ENCODE measurements at places on chromosomes 6 and 20.

- DNase-seq, result no peak
These were observed 200.0 kb upstream of the SGK1 start for GRCh38 chr6:134517868-134518267.

GRCh38 chr20:38296433-38296832 lies 7.5 kb upstream of the BPI start:
- DNase-seq, result no peak

- no peak for DNase-seq
These were observed 116.5 kb downstream of the DST start for GRCh38 chr6:56525974-56526789.

DNA sequence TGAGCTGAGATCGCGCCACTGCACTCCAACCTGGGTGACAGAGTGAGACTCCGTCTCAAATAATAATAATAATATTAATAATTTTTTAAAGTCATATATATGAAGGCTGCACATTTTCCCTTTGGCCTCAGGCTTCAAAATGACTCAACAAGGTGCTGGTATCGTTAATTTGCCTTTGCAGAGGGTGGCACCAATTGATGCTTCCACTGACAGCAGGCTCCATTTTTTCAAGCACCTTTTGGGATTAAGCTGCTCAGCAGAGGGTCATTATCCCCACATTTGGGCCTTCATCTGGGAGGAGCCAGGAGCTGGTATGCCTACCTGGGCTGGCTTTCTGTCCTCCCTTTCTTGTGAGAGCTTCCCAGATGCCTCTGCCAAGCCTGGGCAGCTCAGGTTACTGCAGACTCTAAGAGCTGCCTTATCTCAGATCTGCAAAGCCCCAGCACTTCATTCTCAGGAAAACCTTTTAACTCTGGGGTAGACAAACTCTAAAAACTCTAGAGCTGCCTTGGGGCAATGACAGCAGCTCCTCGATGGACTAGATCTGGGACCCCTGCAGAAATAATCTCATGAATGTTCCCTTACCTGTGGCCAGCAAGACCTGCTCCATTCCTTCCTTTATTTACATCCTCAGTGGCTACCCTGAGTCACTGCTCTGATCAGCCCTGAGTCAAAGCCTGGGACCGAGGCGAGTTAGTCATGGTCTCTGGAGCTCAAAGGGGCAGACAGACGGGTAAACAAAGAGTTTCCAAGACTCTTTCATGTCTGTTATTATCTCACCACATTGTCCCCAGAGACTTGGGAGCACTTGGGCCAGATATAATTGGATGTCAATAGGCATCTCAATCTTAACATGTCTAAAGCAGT lies 80.0 kb upstream of the EYA2 start:
- no peak for DNase-seq

- no peak for DNase-seq
These were observed 19.0 kb downstream of the REM1 start for GRCh38 chr20:31494131-31494530.

GRCh38 chr6:141562186-141562811 lies 570.4 kb upstream of the GJE1 start:
- no peak for DNase-seq

- DNase-seq, result no peak
These were observed 107.7 kb upstream of the CDYL start for GRCh38 chr6:4668271-4669179.

DNA sequence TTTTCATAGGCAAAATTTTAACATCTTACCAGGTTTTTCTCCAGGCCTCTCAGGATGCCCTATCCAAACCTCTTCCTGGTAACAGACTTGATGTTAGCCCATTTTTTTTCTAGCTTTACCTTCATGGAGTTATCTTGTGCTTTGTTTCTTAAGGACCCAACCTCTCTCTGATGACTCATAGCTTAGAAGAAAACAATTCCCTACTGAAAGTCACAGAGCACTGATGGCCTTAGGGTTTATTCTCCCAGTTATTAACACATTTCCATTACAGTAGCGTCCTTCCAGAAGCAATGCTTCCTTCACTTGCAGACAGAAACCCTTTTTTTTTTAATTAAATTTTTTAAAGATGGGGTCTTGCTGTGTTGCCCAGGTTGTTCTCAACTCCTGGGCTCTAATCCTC lies 79.4 kb downstream of the IYD start:
- DNase-seq, result no peak

GRCh38 chr20:12989586-12990115 lies 19.1 kb upstream of the SPTLC3 start:
- DNase-seq, result no peak

DNA sequence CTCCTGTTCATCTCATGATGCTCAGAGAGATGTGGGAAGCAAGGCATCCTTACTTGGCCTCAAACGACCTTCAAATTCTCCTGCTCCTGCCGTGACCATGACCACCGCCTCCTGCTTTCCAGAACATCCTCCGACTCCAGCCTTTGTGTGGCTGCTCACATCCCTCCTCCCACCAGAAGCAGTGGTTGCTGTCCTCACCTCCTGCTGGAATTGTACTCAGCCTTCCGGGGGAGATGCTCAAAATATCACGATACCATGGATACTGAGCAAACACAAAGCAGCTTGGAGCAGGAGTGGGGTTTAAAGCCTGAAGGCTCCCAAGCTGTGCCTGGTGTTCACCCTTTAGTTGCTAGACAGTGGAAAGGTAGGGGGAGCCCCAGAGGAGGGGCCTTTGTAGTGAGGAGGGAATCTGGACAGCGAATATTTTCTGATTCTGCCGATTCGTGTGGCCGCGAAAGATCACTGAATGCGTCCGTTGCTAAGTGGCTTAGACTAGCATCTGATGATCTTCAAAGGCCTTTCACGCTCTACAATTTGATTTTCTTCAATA lies 9.3 kb upstream of the DUSP22 start:
- no peak for DNase-seq

DNA sequence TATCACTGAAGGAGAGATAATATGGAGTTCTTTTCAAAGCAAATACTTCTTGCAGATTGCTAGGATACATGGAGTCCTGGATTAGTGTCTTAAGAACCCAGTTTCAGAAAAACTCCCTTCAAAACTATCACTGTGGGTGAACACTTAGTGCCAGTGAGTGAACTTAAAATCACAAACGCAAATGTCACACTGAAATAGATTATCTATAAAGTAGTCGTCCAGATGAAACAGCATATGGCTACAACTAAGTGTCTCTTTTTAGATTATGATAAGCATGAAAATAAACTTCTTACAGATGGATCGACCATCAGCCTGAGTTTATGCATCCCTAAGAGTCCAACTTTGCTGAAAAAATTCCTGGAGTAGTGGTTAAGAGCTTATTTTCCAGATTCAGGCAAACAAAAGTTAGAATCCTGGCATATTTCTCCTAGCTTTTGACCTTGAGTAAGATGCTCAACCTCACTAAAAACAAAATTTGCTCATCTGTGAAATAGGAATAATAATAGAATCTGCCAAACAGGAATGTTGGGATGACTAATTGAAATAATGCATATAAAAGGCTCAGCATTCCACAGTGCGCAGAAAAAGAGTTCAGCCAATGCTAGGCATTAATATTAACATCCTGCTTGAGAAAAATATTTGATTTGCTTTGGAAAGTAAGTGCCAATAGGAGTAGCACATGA lies 70.4 kb downstream of the DOK5 start:
- no peak for DNase-seq

DNA sequence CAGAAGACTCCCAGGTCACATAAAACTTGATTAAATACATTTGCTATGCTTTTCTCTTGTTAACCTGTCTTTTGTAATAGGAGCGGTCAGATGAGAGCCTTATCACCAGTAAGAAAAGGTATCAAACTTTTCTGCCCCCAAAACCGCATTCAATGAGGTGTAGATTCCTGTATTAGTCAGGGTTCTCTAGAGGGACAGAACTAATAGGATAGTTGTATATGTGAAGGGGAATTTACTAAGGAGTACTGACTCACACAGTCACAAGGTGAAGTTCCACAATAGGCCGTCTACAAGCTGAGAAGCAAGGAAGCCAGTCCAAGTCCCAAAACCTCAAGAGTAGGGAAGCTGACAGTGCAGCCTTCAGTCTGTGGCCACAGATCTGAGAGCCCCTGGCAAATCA lies 32.7 kb downstream of the PTPRK start:
- no peak for DNase-seq

- DNase-seq, result no peak
These were observed 40.2 kb upstream of the FAM50B start for GRCh38 chr6:3808759-3809514.

DNA sequence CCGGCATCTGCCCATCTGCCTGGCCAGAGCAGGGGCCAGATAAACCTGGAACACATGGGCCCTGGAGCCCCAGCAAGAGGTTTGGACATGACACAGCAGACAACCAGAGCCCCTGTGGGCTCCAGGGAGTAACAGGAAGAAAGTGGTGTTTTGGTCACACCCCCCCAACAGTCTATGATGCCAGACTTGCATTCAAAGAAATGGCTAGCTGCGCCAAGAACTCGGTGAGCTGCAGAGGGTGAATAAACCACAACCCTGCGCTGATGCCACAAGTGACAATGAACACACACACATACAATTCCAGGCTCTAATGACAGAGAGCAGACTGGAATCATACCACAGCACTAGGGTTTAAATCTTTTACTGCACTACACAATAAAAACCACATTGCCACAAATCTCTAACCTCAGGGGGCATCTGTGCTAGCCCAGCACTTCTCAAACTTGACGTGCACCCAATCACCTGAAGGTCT lies 34.0 kb downstream of the TRERF1 start:
- peak; percentile 59 for DNase-seq

- DNase-seq, result no peak
These were observed 5.2 kb upstream of the XKR7 start for GRCh38 chr20:31962761-31963160.

GRCh38 chr6:75128878-75129570 lies 76.8 kb downstream of the COL12A1 start:
- no peak for DNase-seq

GRCh38 chr20:57383447-57384347 lies 7.5 kb upstream of the RBM38 start:
- DNase-seq, result no peak

- peak; percentile 8 for DNase-seq
These were observed at the start of gene HFE for GRCh38 chr6:26087284-26088115. Gene HFE, plus strand, starts transcription at chr6:26087429. Its CDS starts 12 bp downstream, at chr6:26087441.

DNA sequence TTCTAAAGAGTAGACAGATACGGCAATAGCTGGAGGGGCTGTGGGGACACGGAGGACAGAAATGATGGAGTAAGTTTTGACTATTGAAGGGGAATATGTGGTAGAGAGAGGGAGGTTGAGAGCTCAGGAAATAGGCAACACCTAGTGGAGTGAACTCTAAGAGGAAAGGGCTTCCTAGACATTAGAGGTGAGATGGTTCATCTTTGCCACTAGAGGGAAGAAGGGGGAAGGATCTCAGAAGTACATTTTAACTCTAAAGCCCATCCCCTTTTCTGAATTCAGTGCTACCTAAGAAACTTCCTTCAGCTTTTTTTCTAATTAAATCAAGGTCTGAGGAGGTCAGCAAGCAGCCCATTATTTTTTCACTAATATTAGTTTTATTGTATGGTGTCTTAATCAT lies 689.4 kb upstream of the MAP3K7 start:
- no peak for DNase-seq

- no peak for DNase-seq
These were observed 722.9 kb upstream of the AGPAT4 start for GRCh38 chr6:161996783-161997182.

GRCh38 chr6:112231594-112232060 lies 22.7 kb downstream of the LAMA4 start:
- no peak for DNase-seq

GRCh38 chr6:142944124-142945048 lies 590 bp downstream of the HIVEP2 start:
- peak; percentile 94 for DNase-seq

GRCh38 chr6:22363714-22364239 lies 66.9 kb upstream of the PRL start:
- DNase-seq, result no peak

DNA sequence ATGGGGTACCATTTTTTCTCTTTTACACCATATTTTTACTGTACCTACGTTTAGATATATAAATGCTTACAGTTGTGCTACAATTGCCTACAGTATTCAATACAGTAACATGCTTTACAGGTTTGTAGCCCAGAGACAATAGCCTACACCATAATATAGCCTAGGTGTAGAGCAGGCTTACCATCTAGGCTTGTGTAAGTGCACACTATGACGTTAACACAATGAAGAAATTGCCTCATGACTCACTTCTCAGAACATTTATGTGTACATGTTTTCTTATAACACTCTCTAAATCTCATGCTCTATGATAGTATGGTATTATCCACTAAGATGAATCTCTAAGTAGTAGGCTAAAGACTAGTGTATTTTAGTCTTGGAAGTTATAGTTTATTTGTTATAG lies 13.5 kb downstream of the GPR63 start:
- no peak for DNase-seq

DNA sequence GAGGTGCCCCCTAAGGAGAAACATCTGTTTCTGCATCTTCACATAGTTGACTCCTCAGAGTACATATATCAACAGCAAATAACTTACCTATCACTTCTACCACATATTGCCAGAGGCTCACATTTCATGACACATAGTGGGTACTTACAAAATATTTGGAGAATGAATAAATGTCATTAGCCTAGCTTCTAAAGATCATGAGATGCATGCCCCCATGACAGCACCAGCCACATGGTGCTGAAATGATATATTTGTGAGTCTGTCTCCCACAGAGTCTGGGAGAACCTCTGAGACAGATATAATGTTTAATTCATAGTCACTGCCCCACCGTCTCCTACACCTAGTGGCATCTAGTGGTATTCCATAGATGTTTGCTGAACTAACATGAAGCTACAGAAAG lies 555.6 kb downstream of the KIF16B start:
- no peak for DNase-seq

GRCh38 chr20:911882-912600 lies 4.1 kb downstream of the ANGPT4 start:
- DNase-seq, result no peak

GRCh38 chr6:157713451-157714152 lies 109.4 kb upstream of the SNX9 start:
- no peak for DNase-seq

- DNase-seq, result no peak
These were observed 455.3 kb downstream of the HACE1 start for GRCh38 chr6:104404377-104404776.

- DNase-seq, result no peak
These were observed 8.1 kb downstream of the BPIFA2 start for GRCh38 chr20:33176101-33176500.

- no peak for DNase-seq
These were observed 174.8 kb downstream of the CDH26 start for GRCh38 chr20:60132827-60133670.

GRCh38 chr20:40493549-40493948 lies 195.5 kb downstream of the MAFB start:
- DNase-seq, result no peak

GRCh38 chr6:38720295-38720694 lies 5.2 kb downstream of the DNAH8 start:
- DNase-seq, result no peak

GRCh38 chr6:99393366-99393697 lies 663 bp downstream of the COQ3 start:
- no peak for DNase-seq

DNA sequence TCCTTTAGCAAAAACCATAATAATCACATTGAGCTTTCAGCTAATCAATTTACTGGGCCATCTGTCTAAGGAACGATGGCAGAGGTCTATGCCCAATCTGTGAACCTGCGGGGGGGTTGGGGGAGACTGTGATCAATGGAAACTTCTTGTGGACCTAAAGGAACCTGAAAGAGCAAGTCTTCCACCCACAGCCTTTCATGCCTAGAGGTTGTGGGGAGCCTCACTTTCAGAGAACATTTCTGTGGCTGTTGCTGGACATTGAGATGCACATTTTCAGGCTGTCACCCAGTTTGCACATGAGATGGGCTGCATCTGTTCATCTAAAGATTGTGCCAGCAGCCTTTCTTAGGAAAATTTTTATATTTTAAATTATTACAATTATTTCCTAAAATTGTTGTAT lies 310.0 kb upstream of the SPTLC3 start:
- no peak for DNase-seq

GRCh38 chr6:138443979-138444378 lies 40.0 kb downstream of the HEBP2 start:
- DNase-seq, result no peak
